MCF 10A (cell line): ENCODE measurements at places on chromosomes 12 and 14.

DNA sequence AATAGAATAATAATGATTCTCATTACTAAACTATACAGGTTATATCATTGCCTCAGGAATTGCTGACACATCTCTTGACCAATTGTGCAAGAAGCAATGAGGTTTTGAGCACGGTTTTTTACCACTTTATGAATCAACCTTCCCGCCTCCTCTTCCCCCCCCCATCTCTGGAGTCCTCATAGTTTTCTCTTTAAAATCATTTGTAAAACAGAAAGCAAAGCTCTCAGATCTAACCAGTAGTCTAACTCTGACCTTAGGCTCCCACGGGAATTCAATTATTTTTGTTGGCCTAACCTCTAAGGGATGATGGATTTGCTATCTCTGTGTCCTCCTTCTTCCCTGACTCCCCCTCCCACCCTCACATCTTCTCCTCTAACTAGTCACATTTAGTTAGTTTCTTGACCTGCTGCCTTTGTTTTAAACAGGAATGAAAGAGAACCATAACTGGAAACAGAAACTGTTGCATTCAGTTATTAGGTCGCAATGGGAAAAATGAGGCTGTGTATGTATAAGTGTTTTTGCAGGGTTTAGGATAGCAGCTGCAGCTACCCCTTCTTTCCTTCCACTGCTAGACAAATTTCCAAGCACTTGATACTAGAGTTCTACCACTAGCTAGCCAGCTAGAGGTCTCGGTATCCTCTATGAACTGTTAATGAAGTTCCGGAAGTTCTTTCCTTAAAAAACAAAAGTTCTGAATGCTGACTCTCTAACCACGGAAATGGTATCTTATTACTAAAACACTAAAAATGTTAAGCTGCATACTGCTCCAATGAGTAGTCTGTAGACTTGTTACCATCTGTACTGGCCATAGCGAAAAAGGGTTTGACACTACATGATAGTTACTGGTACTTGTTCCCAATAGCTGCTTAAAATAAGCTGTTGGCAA lies 65.4 kb downstream of the TAOK3 start:
- DNase-seq = peak; percentile 90

GRCh38 chr14:76257842-76258397 lies 106.2 kb downstream of the GPATCH2L start:
- DNase-seq = no peak

GRCh38 chr14:78286210-78286609 lies 116.0 kb downstream of the NRXN3 start:
- no peak for DNase-seq

GRCh38 chr14:99380991-99381687 lies 99.5 kb downstream of the SETD3 start:
- no peak for DNase-seq

DNA sequence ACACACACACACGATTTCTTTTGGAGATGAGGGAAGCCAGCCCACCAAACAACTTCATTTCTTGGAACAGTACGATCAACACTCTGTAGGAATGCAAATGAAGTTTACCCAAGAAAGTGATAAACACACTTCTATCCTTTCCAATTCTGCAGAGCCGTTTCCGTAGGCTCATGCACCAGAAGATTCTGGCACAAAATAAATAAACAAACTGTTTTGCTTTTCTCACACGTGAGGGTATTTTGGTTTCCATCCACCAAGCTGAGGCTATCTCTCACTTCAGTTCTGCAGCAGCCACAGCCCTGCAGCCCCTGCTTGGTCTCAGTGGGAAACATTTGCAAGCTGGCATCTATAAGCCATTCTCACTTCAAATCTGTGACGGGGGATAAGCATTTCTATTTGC lies 15.3 kb upstream of the TSPAN11 start:
- no peak for DNase-seq

GRCh38 chr14:26323869-26324268 lies 274.0 kb downstream of the NOVA1 start:
- no peak for DNase-seq

GRCh38 chr12:95130096-95130495 lies 56.7 kb upstream of the NR2C1 start:
- no peak for DNase-seq

- DNase-seq = no peak
Measured at GRCh38 chr12:89234324-89235114, 117.8 kb downstream of the DUSP6 start.

DNA sequence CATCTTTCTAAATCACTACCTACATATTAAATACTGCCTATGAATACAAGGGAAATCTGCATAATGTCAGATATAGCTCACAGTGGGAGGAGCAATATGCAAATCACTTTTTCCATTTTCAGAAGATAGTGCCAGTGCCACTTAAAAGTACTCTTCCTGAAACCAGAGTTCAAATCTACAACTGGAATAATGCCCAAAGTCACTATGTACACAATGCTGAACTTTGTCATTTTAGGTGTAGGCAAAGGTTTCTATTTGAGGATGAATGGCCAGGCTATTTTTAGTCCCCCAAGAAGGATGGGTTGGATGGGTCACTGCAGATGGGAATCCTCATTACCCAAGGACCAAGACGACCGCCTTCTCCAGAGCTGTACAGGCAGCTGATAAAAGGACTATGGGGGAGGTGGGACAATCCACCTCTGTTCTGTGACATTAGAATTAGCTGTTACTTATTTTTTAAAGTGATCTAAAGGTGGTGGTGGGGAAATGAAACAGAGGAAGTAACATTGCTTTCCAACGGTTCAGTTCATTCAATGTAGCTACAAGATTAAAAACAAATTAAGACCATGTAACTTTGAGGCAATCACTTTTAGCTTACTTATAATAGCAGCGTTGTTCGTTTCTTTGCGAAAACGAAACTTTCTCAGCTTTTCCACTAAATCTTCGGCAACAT lies 5.6 kb downstream of the GMFB start:
- DNase-seq = no peak

GRCh38 chr12:113261847-113262470 lies 40.7 kb downstream of the TPCN1 start:
- DNase-seq = no peak

DNA sequence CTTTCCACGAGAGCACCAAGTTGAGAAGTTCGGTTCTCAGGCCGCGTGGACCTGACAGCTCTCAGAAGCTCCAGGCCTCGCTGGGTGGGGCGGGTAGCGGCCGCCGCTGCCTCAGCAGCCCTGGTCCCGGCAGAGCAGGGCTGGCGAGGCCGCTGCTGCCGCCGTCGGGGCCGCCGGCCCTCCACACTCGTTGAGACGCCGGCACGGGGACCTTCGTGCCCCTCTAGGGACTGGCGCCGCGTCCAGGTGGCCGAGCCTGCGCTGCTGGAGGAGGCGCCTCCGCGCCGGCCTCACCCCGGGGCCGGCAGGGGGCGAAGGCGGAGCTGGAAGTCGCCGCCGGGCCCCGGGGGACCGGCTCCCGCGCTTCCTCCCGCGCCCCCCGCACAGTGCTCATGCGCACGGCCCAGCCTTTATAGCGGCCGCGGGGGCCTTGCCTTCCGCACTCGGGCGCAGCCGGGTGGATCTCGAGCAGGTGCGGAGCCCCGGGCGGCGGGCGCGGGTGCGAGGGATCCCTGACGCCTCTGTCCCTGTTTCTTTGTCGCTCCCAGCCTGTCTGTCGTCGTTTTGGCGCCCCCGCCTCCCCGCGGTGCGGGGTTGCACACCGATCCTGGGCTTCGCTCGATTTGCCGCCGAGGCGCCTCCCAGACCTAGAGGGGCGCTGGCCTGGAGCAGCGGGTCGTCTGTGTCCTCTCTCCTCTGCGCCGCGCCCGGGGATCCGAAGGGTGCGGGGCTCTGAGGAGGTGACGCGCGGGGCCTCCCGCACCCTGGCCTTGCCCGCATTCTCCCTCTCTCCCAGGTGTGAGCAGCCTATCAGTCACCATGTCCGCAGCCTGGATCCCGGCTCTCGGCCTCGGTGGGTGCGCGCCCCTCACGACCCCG lies at the start of gene COCH:
Gene COCH (plus strand): TSS at position 440 of the 879 bp plus-strand sequence. CDS start 380 bp downstream, at position 820.
- DNase-seq = no peak

DNA sequence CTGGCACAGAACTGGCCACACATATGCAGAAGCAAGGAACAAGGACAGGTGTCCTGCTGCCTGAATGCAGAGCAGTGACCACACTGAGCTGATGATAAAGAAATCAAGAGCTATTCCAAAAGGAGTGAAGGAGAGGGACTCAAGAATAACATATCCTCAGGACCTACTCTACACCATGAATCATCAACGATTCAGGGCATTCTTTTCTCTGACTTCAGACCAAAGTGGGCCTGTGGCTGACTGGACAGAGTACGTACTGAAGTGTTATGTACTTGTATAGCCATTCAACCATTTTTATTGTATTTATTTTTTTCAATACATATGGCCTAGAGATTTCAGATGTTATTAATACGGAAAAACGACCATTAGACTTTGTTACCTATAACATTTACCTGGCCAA lies 177.5 kb upstream of the TMTC1 start:
- DNase-seq = no peak

- peak; percentile 28 for DNase-seq
Measured at GRCh38 chr12:122021193-122021821, 377 bp upstream of the BCL7A start.

DNA sequence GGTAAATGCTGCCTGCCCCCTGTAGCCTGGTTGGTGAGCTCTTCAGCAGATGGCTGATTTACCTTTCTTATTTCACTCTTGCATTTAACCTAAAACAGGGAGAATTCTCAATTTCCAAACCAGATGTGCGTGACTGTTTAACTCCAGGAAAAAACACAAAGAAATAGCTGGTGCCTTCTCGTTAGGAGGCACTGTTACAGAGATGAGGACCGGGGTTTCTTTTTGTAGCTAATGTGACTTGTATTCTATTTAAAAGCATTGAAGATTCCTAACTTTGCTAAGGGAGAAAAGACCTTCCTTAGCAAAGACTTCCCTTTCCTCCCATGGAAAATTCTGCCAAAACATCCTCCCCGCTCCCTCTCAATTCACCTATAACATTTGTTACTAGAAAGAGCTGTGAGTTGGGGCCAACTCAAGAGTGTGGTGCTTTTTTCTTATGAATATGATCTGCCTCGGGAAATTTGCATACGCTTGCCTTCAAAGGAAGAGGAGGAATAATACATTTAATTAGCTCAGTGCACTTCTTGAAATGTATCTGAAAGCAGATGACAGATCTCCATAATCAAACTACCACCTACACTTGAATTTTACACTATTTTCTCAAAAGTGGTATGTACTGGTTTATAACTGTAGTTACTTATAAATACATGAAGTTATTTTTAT lies 102.0 kb upstream of the ARID2 start:
- DNase-seq = no peak

DNA sequence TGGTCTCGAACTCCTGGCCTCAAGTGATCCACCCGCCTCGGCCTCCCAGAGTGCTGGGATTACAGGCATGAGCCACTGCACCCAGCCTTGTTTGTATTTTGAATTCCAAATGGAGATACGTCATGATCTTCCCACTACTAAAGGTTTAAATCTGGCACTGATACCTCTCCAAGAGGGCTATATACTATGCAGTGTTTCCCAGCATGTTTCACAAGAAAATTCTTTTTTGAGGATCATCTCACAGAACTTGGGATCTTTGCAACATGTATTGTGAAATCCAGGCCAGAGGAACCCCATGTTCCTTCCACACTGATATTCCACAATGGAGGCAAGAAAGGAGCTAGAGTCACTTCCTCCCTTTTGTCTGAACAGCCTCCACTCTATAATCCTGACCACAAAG lies 112.7 kb downstream of the NT5DC3 start:
- peak; percentile 24 for DNase-seq

GRCh38 chr12:3045989-3046388 lies 31.2 kb upstream of the TSPAN9 start:
- no peak for DNase-seq

DNA sequence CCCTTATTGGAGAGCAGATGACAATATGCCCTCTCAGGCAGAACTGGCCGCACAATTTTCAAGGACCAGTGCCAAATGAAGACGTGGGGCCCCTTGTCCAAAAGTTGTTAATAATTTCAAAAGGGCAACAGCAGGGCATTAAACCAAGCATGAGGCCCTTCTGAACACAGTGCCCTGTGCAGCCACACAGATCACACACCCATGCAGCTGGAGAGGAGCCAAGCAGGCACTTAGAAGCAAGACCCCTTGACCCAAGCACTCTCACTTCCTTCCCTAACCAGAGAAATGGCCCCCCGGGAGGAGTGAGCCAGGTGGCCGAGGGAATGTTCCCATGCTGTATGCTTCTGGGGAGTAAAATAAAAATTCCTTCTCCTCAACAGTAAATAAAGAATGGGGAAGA lies 114.0 kb upstream of the TMPO start:
- DNase-seq = no peak

- DNase-seq = no peak
Measured at GRCh38 chr12:131364903-131365820, 345.7 kb upstream of the SFSWAP start.

GRCh38 chr12:57735952-57736740 lies 2.4 kb downstream of the AGAP2 start:
- peak; percentile 56 for DNase-seq

GRCh38 chr12:111304642-111305071 lies 64.2 kb downstream of the PHETA1 start:
- no peak for DNase-seq

- no peak for DNase-seq
Measured at GRCh38 chr14:102192840-102193502, 53.3 kb downstream of the WDR20 start.

DNA sequence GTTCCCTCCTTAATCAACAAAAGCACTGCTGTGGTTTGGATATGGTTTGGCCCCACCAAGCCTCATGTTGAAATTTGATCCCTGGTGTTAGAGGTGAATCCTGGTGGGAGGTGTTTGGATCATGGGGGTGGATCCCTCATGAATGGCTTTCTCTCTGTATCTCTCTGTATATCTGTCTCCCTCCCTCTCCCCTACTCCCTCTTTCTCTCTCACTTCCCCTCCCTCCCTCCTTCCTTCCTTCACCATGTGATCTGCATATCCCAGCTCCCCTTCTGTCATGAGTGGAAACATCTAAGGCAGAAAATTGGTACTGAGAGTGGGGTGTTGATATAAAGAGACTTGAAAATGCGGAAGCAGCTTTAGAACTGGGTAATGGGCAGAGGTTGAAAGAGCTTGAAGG lies 5.2 kb downstream of the GSKIP start:
- no peak for DNase-seq

DNA sequence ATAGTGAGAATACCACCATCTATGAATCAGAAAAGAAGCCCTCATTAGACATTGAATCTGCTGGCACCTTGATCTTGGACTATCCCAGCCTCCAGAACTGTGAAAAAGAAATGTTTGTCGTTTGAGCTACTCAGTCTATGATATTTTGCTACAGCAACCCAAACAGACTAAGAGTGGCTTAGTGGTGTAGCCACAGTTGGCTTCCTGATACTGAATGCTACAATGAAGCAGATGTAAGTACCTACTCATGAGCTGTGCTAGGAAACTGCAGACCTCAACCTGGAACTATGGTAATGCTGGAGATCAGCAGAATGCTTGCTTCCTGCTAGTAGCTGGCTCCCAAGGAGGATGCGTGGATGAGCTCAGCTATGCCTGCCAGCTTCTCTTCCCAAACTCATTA lies 268.6 kb upstream of the CRY1 start:
- DNase-seq = no peak
